Stimulated activated CD4-positive, alpha-beta T cell treated with anti-CD3 and anti-CD28 coated beads, Interleukin-4, amount 100 ng/mL, for 4 hours (primary cell): ENCODE measurements at places on chromosomes 6 and 20.

- DNase-seq = no peak
These were observed 183.7 kb upstream of the JAG1 start for GRCh38 chr20:10857352-10858070.

DNA sequence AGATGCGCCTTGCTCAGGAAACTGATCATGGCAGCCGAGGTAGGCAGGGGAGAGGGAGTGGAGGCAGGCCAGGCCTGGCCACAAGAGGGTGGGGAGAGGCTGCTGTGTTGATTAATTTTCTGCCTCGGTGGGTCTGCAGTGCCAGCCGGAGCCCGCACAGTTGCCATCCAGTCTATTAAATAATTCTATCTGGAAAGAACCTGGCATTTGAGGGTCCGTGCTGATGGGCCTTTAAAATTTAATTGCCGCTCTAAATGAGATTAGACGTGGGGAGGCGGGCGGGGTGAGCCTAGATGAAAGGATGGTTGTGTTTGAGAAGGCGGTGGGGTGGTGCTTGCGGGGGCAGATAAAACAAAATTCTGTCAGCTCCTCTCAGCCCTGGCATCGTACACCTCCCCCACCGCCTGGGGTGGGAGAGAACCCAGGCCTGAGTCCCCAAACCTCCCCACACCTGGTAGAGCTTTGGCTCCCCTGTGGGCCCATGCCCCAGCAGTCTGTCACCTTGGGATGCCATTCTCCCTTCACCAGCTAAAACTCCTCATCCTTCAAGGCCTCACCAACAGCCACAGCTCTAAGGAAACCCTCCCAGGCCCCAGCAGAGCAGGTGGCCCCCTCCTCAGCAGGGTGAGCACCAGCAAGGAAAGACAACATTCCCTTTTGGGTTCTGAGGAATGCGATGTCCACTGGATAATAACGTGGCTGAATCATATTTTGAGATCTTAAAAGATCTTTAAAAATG, 167.3 kb downstream of the GRM4 start:
- DNase-seq = no peak

- no peak for DNase-seq
These were observed 201.8 kb downstream of the GRIK2 start for GRCh38 chr6:101595276-101595675.

DNA sequence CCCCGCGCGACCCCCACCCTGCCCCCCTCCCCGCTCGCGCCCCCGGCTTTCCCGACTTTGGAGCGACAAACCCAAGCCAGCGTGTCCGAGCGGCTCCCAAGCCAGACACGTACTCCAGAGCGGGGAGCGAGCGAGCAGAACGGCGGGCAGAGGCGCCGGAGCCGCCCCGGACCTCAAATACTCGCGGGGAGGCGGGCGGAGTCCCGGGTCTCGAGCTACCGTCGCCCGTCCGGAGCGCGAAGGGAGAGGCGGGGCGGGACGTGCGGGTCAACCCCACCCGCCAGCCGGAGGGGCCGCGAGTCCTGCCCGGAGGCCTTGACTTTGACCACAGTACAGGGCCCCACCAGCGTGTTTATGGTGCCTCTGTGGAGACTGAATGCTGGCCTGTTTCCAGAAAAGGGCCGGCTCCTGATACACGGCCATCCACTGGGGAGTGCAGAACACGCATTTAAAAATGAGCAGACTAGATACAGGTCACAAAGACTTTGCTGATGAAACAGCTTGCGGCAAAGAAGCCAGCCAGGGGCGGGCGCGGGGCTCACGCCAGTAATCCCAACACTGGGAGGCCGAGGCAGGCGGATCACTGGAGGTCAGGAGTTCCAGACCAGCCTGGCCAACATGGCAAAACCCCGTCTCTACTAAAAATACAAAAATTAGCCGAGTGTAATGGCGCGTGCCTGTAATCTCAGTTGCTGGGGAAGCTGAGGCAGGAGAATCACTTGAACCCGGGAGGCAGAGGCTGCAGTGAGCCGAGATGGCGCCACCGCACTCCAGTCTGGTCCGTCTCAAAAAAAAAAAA, at the start of gene SERPINB6:
Gene SERPINB6 (minus strand): TSS at position 148 of the 799 bp plus-strand sequence. CDS start 12,235 bp downstream, outside the sequence.
- DNase-seq = peak; percentile 39

DNA sequence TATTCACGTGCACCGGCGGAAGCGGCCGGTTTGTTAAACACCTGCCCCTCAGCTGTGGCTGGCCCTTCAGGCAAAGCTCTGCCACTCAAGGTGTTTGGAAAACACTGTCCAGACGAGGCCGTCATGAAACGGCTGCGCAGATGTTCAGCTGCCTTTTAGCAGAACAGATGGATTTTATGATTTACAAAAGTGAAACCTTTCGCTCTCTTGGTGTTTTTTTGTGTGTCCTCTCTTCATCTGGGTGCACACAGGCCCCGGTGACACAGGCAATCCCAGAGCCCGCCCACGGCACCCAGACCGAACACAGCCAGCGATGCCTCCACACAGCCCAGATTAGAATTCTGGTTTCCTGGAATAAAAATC, 397.0 kb downstream of the SMOC2 start:
- DNase-seq = no peak

- DNase-seq = no peak
These were observed 29.3 kb downstream of the BCAS4 start for GRCh38 chr20:50824137-50824536.

DNA sequence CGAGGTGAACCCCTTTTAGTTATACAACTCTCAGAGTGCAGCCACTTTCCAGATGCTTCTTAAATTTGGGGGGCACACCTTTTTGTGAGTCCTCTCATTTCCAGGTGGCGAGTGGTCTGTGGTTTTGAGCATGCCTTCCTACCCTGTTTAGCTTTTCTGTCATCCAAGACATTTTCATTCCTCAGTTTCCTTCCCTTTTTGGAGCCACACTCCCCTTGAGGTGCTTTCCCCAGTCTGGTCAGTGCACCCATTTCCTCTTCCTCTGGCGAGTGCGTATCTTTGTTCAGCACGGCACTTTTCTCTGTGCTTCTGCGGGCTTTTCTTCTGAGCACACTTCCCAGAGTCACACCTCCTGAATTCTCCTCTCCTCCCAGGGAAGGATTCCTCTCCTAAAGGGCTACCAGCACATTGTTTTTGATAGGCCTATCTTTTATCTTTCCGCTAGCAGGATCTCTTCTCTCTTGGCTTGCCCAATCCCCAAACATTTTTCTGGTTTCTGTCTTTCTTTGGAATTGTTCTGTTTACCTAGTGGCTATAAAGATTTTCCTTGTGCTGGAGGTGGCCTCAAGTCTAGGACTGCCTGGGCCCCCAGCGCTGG, 1.4 kb downstream of the PHF20 start:
- no peak for DNase-seq

DNA sequence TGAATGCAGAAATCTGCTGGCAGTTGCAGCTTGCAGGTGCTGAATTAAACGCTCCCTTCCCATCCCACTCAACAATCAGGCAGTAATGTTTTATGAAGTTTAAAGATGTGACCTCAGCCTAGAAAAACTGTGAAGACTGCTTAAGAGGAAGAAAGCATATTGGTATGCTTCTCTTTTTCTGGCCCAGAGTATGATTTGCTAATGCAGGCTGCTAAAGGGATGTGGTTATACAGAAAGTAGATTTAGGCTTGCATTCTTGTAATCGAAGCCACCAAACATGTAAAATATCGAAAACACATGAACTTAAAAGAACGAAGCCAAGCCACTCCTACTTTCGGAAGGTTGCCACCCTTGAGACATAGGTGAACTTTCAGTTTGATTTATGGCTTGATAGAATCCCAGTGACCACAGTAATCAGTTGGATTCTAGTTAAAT, 40.7 kb downstream of the MAP3K5 start:
- no peak for DNase-seq

DNA sequence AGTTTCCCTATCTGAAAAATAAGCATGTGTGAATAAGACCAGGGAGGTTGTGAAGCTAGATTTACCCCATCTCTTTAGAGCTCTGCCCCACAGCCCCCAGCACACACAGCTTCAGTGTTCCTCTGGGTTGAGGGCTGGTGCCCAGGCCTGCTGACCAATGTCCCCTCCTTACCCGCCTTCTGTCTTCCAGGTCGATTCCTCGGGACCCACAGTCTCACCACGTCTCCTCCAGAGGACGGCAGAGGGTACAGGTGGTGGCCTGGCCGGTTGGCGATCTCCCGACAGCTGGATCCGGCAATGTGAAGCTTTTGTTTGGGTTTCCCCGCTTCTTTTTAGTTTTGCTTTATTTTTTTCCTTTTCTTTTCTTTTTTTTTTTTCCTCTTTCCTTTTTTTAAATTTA, 42.0 kb downstream of the STK35 start:
- no peak for DNase-seq

- DNase-seq = no peak
These were observed 121.4 kb upstream of the DST start for GRCh38 chr6:56764081-56764566.

- DNase-seq = no peak
These were observed 76.1 kb downstream of the RNF182 start for GRCh38 chr6:14000901-14001300.

DNA sequence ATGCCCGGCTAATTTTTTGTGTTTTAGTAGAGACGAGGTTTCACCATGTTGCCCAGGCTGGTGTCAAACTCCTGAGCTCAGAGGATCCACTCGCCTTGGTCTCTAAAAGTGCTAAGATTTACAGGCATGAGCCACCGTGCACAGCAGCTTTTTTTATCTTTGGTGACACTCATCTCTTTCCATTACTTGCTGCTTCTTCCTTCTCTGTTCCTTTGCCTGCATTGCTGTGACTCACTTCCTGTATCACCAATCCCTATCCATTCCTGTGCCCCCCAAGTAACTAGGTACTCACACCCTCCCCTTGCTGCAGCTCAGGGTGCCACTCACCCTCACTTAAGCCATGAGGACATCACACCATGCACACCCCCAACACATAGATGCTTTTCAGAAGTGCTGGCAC, 24.6 kb downstream of the KHDC1L start:
- no peak for DNase-seq

- DNase-seq = no peak
These were observed 31.6 kb upstream of the FOXC1 start for GRCh38 chr6:1577896-1578745.

GRCh38 chr6:92559611-92560010, 859.7 kb downstream of the EPHA7 start:
- no peak for DNase-seq

DNA sequence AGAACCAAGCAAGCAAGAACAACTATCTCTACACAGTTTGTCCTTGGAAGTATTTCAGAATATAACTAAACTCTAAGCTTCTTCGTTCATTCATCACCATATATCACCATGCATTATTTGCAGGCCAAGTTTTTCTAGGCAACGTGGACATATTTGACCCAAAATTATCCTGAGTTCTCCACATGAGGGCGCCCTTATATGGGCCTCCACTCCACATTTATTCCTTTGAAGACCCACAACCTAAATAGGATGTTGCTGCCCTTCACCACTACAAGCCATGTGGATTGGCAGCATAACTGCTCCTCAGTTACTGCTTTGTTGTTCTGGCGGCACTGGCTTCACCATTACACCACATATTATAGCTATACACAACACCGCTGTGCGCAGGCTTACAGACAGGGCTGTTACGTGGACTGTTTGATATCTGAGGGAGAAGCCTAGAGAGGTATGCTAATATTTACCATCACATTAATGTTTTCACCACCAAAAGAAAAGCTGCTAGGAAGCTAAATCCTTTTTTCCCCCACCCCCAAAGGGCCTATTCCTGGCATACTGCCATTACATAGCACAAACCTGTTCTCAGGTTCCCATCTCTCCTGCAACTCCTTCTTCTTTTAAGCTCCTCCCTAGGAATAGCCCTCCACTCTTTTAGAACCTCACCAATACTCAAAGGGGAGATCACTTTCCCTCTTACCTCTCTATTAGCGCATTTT, 411.7 kb downstream of the C6orf118 start:
- no peak for DNase-seq

DNA sequence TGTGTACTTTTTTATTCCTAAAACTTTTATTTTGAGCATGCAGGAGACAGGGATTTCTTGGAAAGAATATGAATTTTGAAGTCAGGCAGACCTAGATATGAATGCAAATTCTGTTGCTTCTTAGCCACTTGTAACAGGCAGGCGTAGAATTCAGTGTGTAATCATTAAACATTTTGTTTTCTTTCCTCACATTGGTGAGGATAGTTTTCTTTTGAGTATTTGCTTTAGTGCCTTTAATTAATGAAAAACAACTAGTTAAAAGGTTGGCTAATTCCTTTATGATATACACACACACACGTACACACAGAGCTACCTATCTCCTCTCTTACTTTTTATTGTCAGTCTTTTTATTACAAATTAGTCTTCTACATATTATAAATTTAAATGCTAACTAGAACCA, 342.3 kb downstream of the CDKAL1 start:
- no peak for DNase-seq

GRCh38 chr6:22952097-22952496, 382.7 kb downstream of the HDGFL1 start:
- DNase-seq = no peak

GRCh38 chr20:47760686-47761481, 24.4 kb downstream of the SULF2 start:
- DNase-seq = no peak

DNA sequence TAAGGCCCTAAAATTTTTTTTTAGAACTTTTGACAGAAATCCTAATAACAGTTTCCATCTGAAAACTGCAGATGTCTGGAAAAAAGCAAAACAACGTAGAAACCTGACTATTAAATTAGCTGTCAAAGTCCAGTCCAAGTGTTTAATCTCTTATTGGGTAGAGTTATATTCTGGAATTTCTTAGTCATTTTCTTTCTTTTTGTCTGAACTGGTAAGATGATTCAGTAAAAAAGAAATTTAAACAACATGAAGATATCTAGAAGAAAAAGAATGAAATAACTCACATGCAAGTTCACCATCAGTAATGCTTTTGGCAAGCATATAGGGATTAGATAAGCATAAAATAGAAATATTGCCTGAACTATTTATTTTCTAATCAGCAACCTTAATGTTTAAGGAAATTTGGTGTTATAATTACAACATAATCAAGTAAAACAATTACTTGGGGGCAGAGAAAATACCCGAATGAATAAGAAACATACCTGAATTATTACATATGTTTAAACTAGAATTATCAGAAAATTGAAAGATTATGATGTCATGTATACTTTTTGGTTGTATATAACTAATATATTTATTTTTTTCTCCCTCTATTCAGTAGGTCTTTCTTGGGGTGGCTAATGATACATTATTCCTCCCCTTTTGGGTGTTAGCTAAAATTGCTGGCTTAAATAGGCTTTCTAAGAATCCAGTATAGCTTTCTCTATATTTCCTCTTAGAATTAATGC, 51.1 kb downstream of the FAM83B start:
- DNase-seq = no peak

DNA sequence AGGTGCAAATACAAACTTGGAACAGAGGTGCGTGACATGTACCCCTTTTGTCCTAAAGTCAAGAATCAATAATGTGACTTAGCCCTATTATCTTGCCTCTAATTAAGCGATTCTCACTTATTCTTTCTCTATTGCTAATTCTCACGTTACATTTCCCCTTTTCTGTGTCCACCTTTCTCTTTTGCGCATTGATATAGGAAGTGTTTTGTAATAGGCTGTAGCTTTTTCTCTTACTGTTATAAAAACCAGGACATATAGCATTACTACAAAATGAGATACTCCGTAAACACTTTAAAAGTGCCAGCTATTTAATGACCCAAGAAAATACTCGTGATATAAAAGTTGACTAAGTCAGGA, 669 bp upstream of the TMEM30A start:
- no peak for DNase-seq

GRCh38 chr6:13554929-13555333, 19.5 kb upstream of the SIRT5 start:
- no peak for DNase-seq

GRCh38 chr20:50533061-50533460, 22.9 kb downstream of the PTPN1 start:
- no peak for DNase-seq

- DNase-seq = no peak
These were observed 28.4 kb downstream of the IL20RA start for GRCh38 chr6:137016356-137016755.

- no peak for DNase-seq
These were observed 208.2 kb downstream of the SMOC2 start for GRCh38 chr6:168649209-168649608.
